ENCODE measurements at places on chromosomes 2 and 18. TPM values are rescaled to one million over a fixed set of nuclear protein-coding genes. Genes with fewer than 3 reads are reported as not detected.

GRCh38 chr2:107337209-107337898, 451.4 kb upstream of the ST6GAL2 start:
- DNase-seq, result no peak
- H3K27ac ChIP-seq, result no peak overlapping the region
- H3K27me3 ChIP-seq, result no peaks in the 10 kb centered on the region
- no peak overlapping the region for H3K4me3 ChIP-seq

WDPCP gene
- total RNA-seq, result 4.1 TPM

LIMS4 gene
- 1.1 TPM for total RNA-seq

DNA sequence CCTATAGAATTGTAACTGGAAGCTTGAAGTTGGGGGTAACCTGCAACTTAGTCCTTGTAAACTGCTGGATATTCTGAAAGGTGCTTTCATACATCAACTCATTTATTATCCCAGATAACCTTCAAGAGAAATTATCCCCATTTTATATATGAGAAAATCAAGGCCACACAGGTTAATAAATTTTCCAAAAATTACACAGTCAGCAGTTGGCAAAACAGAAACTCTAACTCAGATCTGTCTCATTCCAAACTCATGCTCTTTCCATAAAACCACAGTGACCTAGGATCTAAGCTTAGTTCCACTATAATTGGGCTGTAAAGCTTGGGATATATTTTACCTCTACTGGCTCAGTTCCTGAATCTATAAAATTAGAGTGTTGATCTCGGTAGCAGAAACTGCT, 167.6 kb upstream of the DDX18 start:
- no peak overlapping the region for H3K4me3 ChIP-seq
- H3K27ac ChIP-seq, result no peak overlapping the region
- H3K27me3 ChIP-seq, result no peaks in the 10 kb centered on the region
- no peaks in the 10 kb centered on the region for H3K4me1 ChIP-seq
- no peak for DNase-seq

- no peak overlapping the region for H3K4me3 ChIP-seq
- no peaks in the 10 kb centered on the region for H3K36me3 ChIP-seq
- peaks cover 15% of the 10 kb centered on the region for H3K4me1 ChIP-seq
- H3K27me3 ChIP-seq, result no peaks in the 10 kb centered on the region
- no peak for DNase-seq
- no peak overlapping the region for H3K27ac ChIP-seq
Observed at GRCh38 chr2:160751021-160751420, 257.4 kb upstream of the RBMS1 start.

DLGAP1 gene
- total RNA-seq, result 0.39 TPM

DNA sequence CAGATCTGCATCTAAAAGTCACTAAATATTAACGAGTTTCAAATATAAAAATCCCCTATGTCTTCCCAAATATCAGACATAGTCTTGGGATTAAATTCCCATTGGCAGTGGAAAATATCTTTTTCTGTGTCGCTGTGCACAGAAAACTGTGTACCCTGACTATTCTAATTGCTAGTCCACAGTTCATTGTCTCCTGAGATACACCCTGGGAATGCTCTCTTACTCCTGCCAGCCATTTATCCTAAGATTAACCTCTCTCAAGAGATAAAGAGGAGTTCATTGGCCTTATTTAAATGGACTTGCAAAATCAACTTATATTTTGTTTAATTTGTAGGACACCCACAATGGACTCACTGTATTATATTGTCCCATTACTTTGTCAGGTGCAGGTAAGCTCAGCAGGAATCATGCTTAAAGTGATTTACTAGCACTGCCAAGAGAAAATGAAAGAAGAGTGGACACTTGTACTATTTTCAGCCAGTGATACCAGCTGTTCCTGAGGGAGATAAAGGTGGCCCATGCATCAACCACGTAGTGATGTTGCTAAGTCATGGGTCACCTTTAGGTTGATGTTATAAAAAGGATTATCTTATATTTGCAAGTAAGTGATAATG, 553.8 kb downstream of the PIK3C3 start:
- no peak overlapping the region for H3K4me3 ChIP-seq
- no peaks in the 10 kb centered on the region for H3K4me1 ChIP-seq
- no peak for DNase-seq

DNA sequence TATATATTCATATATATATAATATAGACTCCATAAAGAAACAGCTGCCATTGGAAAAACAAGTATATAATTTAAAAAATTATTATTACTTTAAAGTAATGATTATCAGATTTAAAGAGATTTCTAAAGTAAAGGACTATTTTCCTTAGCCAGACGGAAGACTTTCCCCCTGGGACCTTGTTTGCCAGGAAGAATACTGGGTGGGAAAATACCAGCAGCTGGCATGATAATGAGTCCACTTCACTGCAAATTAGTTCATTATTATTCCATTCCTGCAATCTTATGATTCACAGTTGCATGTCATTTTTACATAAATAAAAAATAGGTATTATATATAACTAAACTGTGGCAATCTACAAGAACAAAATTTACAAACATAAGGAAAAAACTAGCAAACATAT, 339.8 kb upstream of the CDH7 start:
- no peak overlapping the region for H3K4me3 ChIP-seq
- no peaks in the 10 kb centered on the region for H3K4me1 ChIP-seq
- no peaks in the 10 kb centered on the region for H3K36me3 ChIP-seq
- H3K27ac ChIP-seq, result no peak overlapping the region
- no peaks in the 10 kb centered on the region for H3K27me3 ChIP-seq
- no peak for DNase-seq

GRCh38 chr18:48294899-48295585, 114.1 kb downstream of the ZBTB7C start:
- H3K27me3 ChIP-seq, result no peaks in the 10 kb centered on the region
- H3K27ac ChIP-seq, result no peak overlapping the region
- peaks cover under 1% of the 10 kb centered on the region for H3K4me1 ChIP-seq
- no peak for DNase-seq
- no peak overlapping the region for H3K4me3 ChIP-seq

DNA sequence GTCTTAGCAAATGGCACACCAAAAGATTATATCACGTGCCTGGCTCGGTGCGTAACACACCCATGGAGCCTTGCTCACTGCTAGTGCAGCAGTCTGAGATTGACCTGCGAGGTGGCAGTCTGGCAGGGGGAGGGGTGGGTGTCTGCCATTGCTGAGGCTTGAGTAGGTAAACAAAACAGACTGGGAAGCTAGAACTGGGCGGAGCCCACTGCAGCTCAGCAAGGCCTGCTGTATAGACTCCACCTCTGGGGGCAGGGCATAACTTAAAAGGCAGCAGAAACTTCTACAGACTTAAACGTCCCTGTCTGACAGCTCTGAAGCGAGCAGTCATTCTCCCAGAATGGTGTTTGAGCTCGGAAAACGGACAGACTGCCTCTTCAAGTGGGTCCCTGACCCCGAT, 55.9 kb upstream of the FSHR start:
- no peak overlapping the region for H3K27ac ChIP-seq
- no peaks in the 10 kb centered on the region for H3K27me3 ChIP-seq
- H3K4me1 ChIP-seq, result no peaks in the 10 kb centered on the region
- DNase-seq, result no peak

DNA sequence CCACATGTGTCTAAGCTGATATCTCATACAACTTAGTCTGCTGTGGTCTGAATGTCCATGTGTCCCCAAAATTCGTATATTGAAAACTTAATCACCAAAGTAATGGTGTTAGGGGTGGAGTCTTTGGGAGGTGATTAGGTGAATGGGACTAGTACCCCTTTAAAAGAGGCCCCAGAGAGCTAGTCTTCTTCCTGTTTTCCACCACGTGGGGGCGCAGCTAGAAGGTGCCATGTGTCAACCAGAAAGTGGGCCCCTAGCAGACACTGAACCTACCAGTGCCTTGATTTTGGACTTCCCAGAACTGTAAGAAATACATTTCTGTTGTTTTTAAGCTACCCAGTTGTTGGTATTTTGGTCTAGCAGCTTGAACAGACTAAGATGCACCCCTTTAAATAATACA, 86.6 kb downstream of the ASB1 start:
- H3K27me3 ChIP-seq, result no peaks in the 10 kb centered on the region
- no peaks in the 10 kb centered on the region for H3K4me1 ChIP-seq
- no peak overlapping the region for H3K4me3 ChIP-seq
- DNase-seq, result peak; percentile 42
- no peaks in the 10 kb centered on the region for H3K36me3 ChIP-seq

CRACDL gene
- total RNA-seq, result 1.1 TPM

DNA sequence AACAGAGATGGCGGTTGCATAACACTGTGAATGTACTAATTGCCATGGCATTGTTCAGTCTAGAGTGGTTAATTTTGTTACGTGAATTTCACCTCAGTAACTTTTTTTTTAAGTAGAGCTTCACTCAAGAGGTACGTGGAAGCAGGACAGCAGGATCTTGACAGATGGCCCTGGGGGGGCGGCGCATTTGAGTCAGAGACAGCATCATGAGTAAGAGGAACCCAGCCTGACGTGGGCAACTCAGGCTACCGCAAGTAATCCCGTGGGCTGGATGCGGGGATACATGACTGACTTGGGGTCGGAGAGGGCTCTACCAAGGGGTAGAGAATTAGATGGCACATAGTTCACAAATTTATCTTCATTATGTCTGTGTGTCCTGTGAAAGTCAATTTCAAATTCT, 38.1 kb upstream of the DAPL1 start:
- H3K4me1 ChIP-seq, result no peaks in the 10 kb centered on the region
- H3K27ac ChIP-seq, result no peak overlapping the region
- no peaks in the 10 kb centered on the region for H3K27me3 ChIP-seq
- no peak for DNase-seq

DNA sequence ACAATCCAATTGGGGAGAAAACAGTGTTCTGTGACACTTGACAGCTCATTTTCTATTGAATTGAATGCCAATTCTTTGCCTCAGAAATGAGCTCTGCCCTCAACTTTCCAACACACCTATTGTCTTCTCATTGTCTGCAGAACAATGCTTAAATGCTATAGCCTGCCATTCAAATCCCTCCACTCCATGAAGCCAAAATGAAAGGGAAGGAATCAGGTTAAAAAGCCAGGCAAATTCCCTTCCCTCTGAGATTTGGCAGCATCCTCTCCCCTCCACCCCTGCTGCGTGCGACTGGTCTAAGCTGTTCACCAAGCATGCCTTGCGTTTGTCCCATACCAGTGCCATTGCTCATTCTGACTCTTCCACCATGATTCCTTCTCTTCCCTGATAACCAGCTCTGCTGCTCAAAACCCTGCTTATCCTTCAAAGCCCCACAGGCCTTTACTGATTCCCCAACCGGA, 32.4 kb upstream of the TMEM131 start:
- no peak overlapping the region for H3K27ac ChIP-seq
- H3K4me3 ChIP-seq, result no peak overlapping the region
- no peaks in the 10 kb centered on the region for H3K27me3 ChIP-seq
- no peaks in the 10 kb centered on the region for H3K36me3 ChIP-seq

GRCh38 chr18:31929273-31929672, 13.7 kb downstream of the TRAPPC8 start:
- H3K36me3 ChIP-seq, result peaks cover 7% of the 10 kb centered on the region
- H3K4me1 ChIP-seq, result peaks cover 8% of the 10 kb centered on the region
- no peak for DNase-seq
- no peaks in the 10 kb centered on the region for H3K27me3 ChIP-seq
- no peak overlapping the region for H3K27ac ChIP-seq
- H3K4me3 ChIP-seq, result no peak overlapping the region

CNDP2 gene
- total RNA-seq, result 112 TPM

GRCh38 chr2:46010925-46011490, 286.2 kb upstream of the EPAS1 start:
- H3K36me3 ChIP-seq, result no peaks in the 10 kb centered on the region
- H3K4me1 ChIP-seq, result peaks cover 8% of the 10 kb centered on the region
- no peak overlapping the region for H3K4me3 ChIP-seq
- no peaks in the 10 kb centered on the region for H3K27me3 ChIP-seq
- peak; percentile 19 for DNase-seq

CHRND gene
- not detected for total RNA-seq

KIF5C gene
- total RNA-seq, result 6.5 TPM

TRAPPC12 gene
- 47.4 TPM for total RNA-seq

GRCh38 chr2:65277791-65278483, 50.3 kb downstream of the ACTR2 start:
- H3K27ac ChIP-seq, result no peak overlapping the region
- DNase-seq, result no peak
- no peaks in the 10 kb centered on the region for H3K27me3 ChIP-seq
- no peaks in the 10 kb centered on the region for H3K4me1 ChIP-seq
- H3K4me3 ChIP-seq, result no peak overlapping the region

UPP2 gene
- total RNA-seq, result not detected

DNA sequence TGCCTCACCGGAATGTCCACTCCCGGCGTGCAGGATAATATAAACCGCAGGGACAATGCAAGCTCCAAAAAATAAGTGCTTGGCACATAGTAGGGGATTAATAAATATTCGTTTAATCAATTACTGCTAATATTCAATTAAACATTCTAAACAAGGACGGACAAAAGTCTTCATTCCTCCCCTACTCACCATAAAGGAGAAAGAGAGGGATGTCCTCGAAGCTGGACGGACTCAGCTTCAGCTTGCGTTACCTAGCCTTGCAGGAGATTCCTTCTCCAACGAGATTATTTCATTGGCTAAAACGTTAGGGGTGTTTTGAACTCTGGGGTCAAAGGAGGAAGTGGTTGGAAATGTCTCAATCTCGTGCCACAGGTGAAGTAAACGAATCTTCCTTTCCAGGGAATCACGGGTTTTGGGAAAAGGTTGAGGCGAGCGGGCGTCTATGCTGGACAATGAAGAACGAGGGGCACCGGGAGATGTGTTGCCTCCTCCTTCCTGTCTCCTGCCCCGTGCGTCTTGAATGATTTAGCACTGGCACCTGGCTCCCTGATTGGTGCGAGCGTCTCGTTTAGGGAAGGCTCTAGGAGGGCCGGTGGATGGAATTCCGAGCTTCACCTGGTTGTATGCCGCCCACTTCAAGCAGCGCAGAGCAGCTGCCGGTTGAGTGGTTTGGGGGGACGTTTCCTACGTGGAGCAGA, 2.0 kb upstream of the GAD1 start:
- no peak for DNase-seq
- no peak overlapping the region for H3K27ac ChIP-seq
- no peaks in the 10 kb centered on the region for H3K36me3 ChIP-seq
- H3K4me1 ChIP-seq, result peaks cover 22% of the 10 kb centered on the region

PID1 gene
- 0.15 TPM for total RNA-seq

- no peaks in the 10 kb centered on the region for H3K36me3 ChIP-seq
- no peak for DNase-seq
- no peaks in the 10 kb centered on the region for H3K27me3 ChIP-seq
- no peak overlapping the region for H3K4me3 ChIP-seq
Observed at GRCh38 chr2:168237741-168238140, 9.7 kb downstream of the STK39 start.

Data from HCT116 (cell line).